ENCODE measurements at places on chromosomes 4 and X. TPM values are rescaled to one million over a fixed set of nuclear protein-coding genes. Genes with fewer than 3 reads are reported as not detected.

CCNB3 gene
- polyA plus RNA-seq: 1.6 TPM

ADGRL3 gene
- polyA plus RNA-seq: 31.1 TPM

TRO gene
- 129 TPM for polyA plus RNA-seq

SCD5 gene
- polyA plus RNA-seq: 42.0 TPM

STBD1 gene
- 1.3 TPM for polyA plus RNA-seq

NXF2 gene
- 0.71 TPM for polyA plus RNA-seq

KLHL15 gene
- polyA plus RNA-seq: 16.4 TPM

GNL3L gene
- polyA plus RNA-seq: 23.7 TPM

ARHGAP24 gene
- 110 TPM for polyA plus RNA-seq

All from left kidney (tissue), 8 donors.